ENCODE measurements at places on chromosomes 7 and 10.

DNA sequence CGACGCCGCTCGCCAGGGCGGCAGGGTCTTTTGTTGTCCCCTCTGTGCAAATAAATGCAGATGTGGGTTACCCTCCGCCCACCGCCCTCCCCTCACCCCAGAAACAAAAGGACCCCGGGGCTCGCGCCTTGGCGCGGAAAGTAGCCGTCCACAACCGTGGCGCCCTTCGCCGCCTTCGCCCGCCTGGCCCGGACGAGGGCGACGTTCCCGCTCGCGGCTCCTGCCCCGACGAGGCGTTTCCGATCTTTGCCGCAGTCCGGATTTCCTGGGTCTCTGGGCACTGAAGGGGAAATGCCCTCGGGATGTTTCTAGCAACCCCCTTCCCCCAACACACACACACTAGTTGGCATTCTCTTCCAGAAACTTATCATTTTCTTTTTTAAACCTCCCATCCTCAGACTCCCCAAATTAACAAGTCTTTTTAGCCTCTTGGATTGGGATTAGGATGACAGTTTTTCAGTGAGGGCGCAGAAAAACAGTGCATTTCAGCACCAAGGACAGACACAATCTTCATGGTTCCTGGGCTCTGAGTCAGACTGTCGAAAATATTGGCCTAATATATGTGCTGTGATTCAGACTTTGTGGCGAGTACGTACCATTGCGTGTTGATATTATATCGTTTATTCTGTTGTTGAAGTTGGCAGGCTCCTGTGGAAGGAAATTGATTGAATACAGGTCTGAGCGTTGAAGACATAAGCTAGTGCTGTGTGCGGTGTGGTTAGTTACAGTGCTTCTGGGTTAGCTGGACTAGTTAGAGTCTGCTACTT lies 771 bp downstream of the PHYHIPL start:
- peak; percentile 4 for DNase-seq

DNA sequence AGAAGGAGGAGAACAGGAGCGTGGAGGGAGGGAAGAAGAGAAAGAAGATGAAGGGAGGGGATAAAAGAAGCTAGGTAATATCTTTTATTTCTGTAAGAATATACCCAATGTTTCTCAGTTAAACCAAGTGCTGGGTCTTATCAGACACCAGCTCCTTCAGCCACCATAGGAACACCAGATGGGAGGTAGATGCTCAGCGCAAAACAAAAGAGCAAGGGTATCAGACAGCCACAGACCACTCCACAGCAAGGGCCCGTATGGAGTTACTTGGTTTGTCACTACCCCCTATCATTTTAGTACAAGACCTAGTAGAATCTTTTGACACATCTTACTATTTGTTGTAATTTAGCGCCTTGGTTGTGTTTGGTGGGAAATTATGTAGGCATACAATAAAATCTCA lies 65.9 kb upstream of the FAM133B start:
- no peak for DNase-seq

DNA sequence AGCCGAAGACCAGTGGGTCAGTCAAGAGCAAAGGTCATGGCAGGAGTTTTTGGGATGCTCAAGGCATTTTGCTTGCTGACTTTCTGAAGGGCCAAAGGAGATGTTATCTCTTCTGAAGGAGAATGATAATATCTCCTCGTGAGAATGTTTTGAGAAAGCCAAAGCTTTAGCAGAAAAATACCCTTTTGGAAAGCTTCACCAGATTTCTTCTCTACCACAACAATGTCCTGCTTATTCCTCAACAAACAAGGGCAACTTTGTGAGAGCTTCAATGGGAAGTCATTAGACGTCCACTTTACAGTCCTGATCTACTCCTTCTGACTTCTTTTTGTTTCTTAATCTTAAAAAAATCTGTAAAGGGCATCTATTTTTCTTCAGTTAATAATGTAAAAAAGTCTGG lies 132.8 kb upstream of the DNAJB12 start:
- no peak for DNase-seq

GRCh38 chr10:120555436-120555835 lies 98.4 kb downstream of the PLPP4 start:
- DNase-seq, result no peak

DNA sequence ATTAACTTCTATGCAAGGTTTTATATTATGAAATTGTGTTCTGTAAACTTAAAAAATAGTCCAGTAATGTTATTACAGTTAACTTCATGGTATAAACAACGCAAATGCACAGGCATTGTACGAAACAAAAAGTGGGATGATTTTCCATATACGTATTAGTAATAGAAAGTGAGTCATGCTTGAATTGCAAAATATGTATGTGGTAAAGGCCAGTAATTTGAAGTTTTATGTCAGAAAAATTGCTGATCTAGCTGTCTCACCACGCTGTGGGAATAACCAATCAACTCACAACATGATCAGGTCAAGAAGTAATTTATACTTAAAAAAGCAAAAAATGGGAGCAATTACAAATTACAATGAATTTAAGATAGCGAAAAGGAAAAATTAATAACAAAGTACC lies 37.0 kb upstream of the GLI3 start:
- peak; percentile 15 for DNase-seq

DNA sequence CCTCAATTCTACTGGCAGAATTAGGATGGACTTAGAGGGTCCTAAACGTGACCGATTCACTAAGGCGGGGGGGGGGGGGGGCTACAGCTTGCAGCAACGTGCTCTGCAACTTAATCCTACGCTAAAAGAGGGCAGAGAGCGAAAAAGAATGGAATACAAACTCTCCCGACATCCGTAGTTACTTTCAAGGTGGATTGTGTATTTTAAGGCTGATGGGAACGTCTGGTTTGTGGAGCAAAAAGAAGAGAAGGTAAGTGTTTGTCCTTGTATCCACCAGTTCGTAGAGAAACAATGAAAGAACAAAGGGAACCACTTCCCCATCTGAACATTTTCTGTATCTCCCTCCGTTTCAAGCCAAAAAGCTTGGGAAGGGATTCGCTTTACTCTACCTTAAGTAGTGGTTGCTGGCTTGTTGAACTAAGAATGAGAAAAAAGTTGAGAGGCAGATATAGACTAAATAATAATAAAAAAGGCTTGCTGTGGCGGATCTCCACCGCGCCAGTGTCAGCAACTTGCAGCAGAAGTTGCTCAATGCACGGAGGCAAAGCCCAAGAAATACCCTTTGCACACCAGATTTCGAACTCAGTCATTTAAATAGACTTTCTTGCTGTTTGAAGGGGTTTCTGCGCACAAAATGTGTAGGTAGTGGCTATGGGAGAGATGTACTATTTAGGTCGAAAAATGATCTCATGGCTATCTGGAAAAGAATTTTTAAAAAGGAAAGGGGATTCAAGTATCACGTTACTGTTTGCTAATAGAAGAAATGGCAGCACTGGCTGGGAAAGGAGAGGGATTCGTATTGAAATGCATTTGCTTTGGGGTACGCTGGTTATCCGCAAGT lies 736 bp downstream of the SKIDA1 start:
- DNase-seq, result peak; percentile 67

- no peak for DNase-seq
Observed at GRCh38 chr10:43211431-43212042, 55.3 kb downstream of the RASGEF1A start.
